IPS DF 6.9 (cell line): ENCODE measurements at places on chromosomes 13 and 19.

- DNase-seq: peak; percentile 93
Measured at GRCh38 chr19:23075031-23075733, 41.6 kb upstream of the ZNF730 start.

DNA sequence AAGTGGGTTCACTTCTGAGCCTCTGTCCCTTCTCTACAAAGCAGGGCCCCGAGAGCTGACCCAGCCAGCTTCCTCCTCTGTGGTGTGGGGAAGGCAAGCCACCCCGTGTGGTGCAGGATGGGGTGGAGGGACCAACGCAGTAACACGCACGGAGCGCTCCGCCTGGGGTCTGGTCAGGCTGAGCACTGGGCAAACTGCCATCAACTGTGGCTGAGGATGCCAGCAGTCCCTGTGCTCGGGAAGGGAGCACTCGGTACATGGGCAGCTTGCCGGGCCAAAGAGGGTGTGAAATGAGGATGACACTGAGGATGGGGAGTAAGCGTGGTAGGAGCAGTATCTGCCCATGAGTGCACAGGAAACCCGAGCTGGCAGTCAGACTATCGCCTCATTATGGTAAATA is 7.6 kb upstream of the GMIP start:
- DNase-seq: no peak

- no peak for DNase-seq
Measured at GRCh38 chr13:35165205-35165604, 223.1 kb downstream of the NBEA start.

GRCh38 chr13:23776698-23777574 is 112.3 kb downstream of the MIPEP start:
- no peak for DNase-seq

DNA sequence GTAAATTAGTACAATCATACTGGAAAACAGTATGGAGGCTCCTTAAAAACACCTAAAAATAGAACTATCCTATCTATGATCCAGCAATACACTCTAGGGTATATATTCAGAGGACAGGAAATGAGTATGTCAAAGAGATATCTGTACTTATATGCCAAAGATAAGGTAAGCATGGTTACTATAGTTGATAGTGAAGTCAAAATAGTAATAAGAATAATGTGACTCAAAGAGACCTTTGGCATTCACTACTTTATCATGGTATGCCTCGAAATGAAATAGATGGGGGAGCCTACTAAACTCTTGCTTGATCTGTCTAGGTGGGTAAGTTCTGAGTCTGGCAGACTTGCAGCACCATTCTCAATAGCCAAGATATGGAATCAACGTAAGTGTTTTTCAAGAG is 30.3 kb downstream of the FXYD5 start:
- DNase-seq: no peak

GRCh38 chr19:55590617-55591016 is 8.7 kb downstream of the FIZ1 start:
- no peak for DNase-seq

- DNase-seq: no peak
Measured at GRCh38 chr13:98940325-98941001, 37.4 kb downstream of the DOCK9 start.

DNA sequence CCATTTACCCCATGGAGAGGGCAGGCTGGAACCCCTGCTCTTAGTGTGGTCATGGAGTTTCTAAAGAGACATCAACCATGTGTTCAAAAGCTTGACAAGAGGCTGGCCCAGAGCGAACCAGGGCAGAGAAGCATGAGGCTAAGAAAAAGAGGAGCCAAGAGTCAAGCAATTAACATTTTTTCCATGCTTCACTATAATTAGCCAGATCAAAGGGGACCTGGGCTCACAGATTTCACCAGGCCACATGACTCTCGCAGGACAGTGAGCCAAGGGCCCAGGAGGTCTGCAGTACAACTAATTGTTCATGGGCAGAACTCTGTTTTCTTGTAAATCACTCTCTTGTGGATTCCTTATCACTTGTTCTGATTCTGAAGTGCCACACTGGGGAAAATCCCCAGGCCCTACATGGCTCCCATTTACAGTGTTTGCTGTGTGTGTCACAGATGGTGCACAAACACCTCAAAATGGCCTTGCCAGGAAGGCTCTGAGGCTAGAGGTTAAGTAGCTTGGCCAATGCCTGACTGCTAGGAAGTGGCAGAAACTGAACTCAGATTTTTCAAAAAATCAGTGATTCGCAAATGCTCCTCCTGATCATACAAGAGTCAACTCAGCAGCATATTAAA is 101.2 kb downstream of the LHFPL6 start:
- DNase-seq: no peak

- no peak for DNase-seq
Measured at GRCh38 chr13:27201661-27202060, 30.1 kb upstream of the USP12 start.

DNA sequence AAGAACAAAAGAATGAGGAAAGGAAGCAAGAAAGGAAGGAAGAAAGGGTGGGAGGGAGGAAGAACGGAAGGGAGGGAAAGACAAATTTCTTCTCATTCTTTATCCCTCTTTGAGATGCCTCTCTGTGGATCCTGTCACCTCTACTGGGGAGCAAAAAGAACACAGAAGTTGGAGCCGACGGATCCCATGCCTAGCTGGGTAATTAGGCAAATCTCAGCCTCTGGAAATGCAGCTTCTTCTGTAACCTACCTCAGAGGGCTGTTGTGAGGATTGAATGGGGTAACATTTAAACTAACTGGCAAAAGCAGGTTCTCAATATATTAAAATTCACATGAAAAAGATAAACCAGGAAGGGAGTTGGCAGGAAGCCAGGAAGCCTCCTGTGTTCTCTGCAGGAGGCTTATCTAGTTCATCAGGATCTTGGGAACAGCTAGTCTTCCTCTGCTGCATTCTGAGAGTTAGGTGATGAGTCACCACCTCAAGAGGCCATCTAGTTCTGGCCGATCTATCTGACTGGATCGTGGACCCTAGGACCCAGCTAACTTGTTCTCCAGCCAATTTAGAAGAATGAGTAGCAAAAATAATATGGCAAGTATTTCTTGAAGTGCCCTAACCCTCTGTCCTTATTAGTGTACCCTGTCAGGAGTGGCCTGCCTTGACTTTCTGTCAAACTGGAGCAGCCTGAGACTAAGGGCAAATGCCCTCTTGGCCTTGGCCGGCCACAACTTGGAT is 15.2 kb upstream of the CPB2 start:
- peak; percentile 20 for DNase-seq

GRCh38 chr13:73054712-73055111 is 4.1 kb upstream of the KLF5 start:
- no peak for DNase-seq

DNA sequence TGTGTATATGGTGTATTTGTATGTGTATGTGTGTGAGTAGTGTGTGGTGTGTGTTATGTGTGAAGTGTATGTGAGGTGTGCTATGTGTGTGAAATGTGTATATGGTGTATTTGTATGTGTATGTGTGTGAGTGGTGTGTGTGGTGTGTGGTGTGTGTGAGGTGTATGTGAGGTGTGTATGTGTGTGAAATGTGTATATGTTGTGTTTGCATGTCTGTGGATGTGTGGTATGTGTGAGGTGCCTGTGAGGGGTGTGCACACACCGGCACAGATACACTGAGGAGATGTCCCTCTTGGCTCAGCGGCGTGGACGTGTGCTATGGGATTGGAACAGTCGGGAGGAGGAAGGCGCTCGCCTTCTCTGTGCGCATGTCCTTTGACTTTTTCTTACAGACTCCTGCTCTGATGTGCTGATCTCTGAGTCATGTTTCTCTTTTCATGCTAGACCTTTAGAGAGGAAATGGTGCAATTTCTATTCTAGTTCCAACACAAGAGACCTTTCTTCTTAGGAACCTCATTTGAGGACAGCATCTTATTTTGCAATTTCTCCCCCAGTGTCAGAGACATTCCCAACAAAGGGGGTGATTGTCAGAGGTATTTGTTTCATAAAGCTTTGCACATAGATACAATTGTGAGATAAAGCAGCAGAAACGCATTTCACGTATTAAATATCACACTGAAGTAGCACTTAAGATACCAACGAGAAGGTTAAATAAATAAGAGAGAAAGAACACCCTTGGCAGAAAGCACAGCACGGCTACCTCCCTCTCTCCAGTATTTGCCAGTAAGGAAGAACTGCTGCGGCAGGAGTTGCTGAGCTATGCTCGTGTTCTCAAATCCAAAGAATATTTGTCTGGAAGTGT is 11.3 kb upstream of the TNFRSF19 start:
- DNase-seq: no peak

DNA sequence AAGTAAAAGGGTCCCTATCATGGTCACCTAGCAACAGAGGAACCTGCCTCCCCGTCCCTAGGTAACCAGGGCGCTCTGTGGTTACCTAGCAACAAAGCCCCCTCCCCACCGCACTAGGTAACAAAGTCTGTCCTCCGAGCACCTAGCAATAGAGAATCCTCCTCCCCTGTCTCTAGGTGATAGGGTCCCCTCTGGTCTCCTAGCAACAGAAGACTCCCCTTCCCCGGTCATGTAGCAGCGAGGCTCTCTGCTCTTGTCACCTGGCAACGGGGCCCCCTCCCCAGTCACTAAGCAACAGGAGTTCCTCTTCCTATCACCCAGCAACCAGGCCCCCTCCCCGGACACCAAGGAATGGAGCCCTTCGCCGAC is 307 bp downstream of the JOSD2 start:
- DNase-seq: no peak

DNA sequence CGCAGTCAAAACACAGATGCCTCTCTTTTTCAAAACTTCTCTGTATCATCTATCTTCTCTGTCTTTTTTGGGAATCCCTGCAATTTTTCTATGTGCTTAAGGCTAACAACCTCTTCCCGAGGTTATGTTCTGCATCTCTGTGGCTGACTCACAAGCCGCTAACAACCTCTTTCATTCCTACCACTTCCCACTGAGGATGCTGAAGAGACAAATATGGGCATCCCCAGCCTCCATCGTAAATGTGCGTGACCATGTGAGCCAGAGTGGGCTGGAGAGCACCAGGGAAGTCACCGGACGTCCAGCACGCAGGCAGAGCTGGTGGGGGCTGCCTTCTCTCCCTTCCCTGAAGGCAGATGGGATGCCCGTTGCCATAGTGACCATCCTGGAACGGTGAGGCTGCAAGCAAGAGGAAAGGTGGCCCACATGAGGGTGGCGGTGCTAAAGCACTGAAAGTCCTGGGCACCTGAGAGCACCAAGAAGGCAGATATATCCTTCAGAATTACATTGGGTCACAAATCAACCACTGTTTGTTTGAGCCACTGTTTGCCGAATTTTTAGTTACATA is 122.8 kb downstream of the SHISA2 start:
- DNase-seq: no peak

GRCh38 chr19:16040642-16041041 is 35.7 kb upstream of the TPM4 start:
- no peak for DNase-seq

DNA sequence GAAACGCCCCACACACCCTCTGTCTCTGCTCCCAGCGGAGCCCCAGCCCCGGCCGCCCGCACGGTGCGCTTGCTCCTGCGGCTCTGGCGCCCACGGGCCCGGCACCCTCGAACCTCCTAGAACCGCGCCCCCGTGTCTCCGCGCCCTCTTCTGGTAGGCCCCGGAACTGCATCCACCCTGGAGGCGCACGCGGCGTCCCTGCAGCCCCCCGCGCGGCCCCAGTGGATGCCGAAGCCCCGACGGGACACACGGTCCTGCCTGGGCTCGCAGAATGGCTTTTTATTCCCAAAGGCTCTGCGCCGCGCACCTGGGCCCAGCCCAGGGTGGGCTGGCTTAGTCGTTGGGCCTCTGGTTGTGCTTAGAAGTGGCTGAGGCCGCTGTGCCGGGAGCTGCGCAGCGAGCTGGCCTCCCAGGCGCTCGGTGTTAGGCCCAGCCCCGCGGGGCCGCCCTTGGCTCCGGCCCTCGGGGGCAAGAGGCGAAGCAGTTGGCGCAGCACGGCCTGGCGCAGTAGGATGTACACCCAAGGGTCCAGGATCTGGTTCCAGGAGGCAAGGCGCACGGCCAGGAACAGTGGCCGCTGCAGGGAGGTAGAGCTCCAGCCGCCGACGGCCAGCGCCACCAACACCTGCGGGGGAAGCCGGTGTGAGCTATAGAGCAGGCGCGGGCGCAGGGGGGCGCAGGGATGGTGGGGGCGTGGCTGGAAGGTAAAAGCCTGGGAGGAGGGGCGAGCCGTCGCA is 2.8 kb downstream of the PTGER1 start:
- DNase-seq: no peak

DNA sequence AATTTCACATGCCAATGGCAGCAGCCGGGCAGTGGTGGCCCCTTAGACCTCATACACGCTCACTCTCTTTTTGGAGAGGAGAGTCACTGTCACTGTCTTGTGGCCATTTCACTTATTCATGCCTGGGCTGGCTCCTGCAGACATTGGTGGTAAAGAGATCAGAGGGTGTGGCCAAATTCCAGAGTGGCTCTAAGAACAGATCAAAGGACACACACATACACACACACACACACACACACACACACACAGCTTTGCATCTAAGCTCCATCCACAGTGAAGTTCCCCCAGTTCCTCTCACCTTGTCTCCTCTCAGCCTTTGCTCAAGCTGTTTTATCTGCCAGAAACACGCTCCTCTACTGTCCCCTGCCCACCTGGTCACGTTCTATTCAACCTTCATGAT is 46.5 kb upstream of the KPNA3 start:
- no peak for DNase-seq

GRCh38 chr19:50485284-50485955 is 8.8 kb upstream of the GARIN5A start:
- DNase-seq: no peak

GRCh38 chr19:33118643-33119042 is 13.3 kb upstream of the WDR88 start:
- DNase-seq: no peak

DNA sequence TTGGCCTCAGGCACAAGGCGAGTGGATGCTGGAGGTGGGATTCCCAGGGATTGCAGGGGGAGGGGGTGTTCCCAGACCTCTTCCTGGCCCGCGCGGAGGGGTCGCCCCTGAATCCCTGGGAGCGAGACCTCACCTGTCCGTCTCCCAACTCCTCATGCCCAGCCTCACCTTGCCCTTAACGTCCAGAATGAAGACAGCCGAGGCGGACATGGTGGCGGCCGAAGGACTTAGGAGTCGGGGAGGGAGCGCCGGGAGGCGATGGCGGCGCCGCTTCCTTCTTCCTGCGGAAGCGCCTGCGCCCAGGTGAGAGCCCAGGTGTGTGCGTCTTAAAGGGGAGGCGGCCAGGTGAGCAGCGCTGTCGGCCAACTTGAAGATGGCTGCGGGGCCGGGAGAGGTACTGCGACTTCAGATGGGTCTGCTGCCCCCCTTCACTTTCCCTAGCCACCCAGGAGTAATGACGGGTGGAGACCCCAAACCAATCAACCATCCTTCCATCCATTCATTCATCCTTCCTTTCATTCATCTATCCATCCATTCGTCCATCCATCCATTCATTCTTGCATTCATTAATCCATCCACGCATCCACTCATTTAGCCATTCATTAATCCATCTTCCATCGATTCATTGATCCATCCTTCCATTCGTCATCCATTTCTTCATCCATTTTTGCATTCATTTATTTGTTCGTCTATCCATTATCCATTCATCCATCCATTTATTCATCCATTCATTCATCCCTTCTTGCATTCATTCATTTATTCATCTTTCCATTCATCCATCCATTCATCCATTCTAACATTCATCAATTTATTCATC is at the start of gene AP1M2:
AP1M2 (minus strand) TSS at position 291 of the 817 bp plus-strand sequence; CDS start at position 210, 81 bp downstream.
- no peak for DNase-seq
